Stimulated activated CD4-positive, alpha-beta T cell treated with anti-CD3 and anti-CD28 coated beads, Interleukin-4, amount 100 ng/mL, for 48 hours (primary cell): ENCODE measurements at places on chromosomes 1 and 21.

- no peak for DNase-seq
These were observed 156.5 kb upstream of the KLHDC7A start for GRCh38 chr1:18324246-18324645.

- DNase-seq, result no peak
These were observed 6.7 kb downstream of the TBX15 start for GRCh38 chr1:118981436-118981835.

- DNase-seq, result no peak
These were observed 16.7 kb downstream of the STYXL2 start for GRCh38 chr1:167110586-167110985.

- no peak for DNase-seq
These were observed 30.8 kb downstream of the GORAB start for GRCh38 chr1:170562646-170563338.

DNA sequence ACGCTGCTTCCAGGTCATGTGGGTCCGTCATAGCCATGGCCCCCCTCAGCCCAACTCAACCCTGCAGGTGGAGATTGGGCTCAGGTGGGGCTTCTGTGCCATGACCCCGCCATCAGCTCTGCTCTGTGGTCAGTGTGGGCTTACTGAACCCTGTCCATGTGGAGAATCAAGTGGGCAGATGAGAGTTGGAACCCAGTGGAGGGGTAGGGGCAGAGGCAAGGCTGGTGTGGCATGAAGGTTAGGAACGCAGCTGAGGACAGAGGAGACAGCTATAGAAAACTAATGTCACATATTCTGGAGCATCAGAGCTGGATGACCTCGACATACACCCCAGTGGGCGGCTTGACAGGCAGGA lies 355.9 kb downstream of the PTPRU start:
- DNase-seq, result no peak

DNA sequence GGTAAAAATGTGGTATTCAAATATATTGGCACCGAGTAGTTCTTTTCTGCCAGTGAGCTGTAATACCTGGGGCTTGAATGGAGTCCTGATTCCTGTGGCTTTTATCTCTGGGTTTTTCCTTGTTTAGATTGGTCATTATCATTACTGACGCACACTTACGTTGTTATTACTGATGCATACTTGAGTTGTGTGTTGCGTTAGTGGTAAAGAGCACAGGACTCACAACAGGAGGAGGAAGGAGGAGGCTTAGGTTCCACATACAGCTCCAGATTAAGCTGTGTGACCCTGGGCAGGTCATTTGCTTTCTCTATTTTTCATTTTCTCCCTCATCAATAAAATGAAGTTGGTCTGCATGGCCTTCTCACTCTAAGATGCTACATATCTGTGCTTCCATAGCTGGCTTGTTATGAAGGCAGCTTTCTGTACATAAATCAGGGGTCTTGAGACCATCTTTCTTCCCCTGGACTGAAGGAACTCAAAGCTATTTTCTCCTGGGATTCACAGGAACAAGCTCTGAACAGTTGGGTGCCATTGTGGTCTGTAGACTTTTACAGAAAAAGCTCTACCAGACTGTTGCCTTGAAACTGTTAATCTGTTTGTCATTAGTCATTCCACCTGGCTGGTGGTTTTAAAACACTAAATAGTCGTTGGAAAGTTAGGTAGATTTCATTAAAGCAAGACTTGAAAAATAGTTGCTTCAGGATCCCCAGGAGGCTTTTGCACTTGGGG lies 5.6 kb downstream of the ARID1A start:
- DNase-seq, result no peak

- DNase-seq, result no peak
These were observed 45.5 kb downstream of the GIPC2 start for GRCh38 chr1:78091215-78091813.
